Right ventricle myocardium inferior (tissue), 1 donor: ENCODE measurements at places on chromosomes 3 and 15. TPM values are rescaled to one million over a fixed set of nuclear protein-coding genes. Genes with fewer than 3 reads are reported as not detected.

Gene KLHL40
- not detected for total RNA-seq

Gene CELF6
- total RNA-seq = 1.6 TPM

Gene SKOR1
- not detected for total RNA-seq

GRCh38 chr3:3429841-3430240, 250.3 kb upstream of the CRBN start:
- DNase-seq = no peak

- DNase-seq = no peak
These were observed 29.0 kb downstream of the RASGRP1 start for GRCh38 chr15:38535491-38536200.

GRCh38 chr3:59256230-59256629, 206.4 kb upstream of the CFAP20DC start:
- DNase-seq = no peak
